ENCODE measurements at places on chromosomes 16 and 17.

GRCh38 chr16:24553983-24554382, 14.6 kb downstream of the RBBP6 start:
- DNase-seq, result no peak

DNA sequence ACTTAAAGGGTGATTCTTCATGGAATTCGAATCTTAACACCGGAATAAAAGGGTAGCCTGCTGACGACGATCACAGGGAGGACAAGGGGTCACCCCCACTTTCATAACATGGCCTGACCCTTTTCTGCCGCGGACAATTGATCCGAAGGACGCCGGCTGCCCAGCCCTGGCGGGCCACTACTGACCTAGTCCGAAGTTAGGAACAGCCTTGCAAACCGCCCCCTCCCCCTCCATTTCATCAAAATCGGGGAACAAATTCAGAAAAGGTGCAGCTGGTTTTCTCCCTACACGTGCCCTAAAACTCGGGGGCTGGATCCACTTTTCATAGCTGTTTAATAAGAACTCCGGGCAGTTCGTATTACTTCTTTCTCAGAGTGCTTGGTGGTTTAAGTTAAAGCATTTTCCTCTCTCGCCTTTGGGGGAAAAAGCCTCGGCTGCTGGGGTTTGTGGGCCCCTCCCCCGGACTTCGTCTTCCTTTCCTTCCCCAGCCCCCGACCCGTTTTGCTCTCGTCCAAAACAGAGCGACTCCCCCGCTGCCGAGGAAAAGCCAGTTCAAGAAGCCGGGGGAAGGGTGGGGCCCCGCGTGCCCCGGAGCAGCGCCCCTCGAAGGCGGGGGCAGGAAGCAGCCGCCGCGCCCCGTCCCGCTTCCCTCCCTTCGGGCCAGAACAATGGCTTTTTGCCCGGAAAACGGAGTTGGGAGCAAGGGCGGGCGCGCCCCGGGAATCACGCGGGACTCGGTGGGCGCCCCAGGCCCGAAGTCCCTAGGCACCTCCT, 641 bp upstream of the CBX2 start:
- no peak for DNase-seq

- DNase-seq, result no peak
Measured at GRCh38 chr16:24969071-24969470, 46.1 kb downstream of the ARHGAP17 start.

DNA sequence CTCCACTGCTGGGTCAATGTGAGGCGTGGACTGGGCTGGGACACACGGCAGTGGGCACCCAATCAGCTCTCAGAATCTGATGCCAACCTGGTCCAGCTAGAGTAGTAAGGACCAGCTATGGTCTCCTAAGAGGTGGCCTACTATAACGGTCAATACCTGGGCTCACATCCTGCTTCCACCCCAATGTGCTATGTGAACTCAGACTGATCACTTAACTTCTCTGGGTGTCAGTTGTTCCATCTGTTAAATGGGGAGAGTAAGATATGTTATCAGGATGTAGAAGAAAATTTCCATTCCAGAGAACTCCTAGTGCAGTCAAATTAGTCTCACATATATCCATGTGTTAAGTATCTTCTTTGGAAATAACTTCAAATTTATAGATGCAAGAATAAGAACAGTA, 14.2 kb downstream of the FAM117A start:
- DNase-seq, result no peak

DNA sequence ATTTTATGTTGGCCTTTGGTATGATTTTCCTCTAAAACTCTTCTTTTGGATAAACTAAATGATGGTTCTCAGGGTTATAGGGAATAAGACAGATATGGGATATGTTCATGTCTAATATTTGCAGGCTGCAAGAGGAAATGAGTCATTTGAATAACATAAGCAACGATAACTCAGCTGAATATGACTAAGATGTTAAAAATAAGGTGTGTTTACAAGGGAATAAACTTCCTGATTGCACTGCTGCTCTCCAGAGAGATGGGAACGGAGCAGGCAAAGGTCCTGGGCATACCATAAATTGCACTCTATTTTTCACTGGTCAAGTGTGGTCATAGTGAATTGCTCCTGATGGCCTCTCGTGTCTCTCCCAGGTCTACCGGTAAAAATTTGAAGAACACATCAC, 666.2 kb downstream of the TOX3 start:
- no peak for DNase-seq

DNA sequence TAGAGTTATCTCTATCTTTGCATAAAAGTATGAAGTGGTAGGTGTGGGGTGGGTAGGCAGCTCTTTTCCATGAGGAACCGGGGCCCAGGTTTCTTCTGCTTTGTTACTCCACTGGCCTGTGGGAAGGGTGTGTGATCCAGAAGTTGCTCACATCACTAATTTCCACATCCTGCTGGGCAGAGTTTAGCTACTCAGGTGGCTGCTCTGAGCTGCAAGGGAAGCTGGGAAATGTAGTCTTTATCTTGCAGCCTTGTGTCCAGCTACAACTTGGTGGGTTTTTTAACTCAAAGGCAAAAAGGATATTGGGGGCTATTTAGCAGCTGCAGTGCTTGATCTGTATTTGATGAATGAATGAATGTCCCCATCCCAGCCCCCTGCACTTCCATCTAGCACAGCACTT, 335.3 kb downstream of the SNX29 start:
- DNase-seq, result no peak

DNA sequence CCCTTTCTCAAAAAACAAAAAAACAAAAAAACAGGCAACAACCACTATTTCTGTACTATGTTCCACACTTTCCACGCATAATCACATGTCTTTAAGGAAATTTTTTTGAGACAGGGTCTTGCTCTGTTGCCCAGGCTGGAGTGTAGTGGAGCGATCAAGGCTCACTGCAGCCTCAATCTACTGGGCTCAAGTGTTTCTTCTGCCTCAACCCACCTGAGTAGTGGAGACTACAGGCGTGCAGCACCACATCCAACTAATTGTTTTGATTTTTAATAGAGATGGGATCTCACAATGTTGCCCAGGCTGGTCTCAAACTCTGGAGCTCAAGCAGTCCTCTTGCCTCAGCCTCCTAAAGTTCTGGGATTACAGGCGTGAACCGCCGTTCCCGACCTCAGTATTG, 52.6 kb upstream of the BPTF start:
- DNase-seq, result no peak

- DNase-seq, result no peak
Measured at GRCh38 chr17:58493506-58493905, 5.3 kb upstream of the HSF5 start.

DNA sequence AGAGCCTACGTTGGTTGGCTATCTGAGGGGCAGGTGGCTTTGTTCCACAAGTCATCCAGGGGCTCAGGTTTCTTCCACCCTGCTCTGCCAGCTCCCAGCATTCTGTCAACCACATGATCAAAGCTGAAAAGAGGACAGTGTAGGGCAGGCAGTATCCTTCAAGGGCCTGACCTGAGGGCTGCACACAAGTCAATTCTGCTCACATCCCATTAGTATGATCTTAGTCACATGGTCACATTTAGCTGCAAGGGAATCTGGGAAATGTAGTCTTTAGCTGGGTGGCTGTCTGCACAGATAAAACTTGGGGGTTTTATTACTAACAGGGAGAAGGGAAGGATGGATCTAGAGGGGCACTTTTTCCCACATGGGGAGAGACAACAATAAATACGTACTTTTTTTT, 97.3 kb downstream of the SALL1 start:
- no peak for DNase-seq

- DNase-seq, result no peak
Measured at GRCh38 chr16:82311528-82311927, 141.5 kb upstream of the MPHOSPH6 start.

- DNase-seq, result no peak
Measured at GRCh38 chr16:11327277-11328171, 17.7 kb upstream of the RMI2 start.

DNA sequence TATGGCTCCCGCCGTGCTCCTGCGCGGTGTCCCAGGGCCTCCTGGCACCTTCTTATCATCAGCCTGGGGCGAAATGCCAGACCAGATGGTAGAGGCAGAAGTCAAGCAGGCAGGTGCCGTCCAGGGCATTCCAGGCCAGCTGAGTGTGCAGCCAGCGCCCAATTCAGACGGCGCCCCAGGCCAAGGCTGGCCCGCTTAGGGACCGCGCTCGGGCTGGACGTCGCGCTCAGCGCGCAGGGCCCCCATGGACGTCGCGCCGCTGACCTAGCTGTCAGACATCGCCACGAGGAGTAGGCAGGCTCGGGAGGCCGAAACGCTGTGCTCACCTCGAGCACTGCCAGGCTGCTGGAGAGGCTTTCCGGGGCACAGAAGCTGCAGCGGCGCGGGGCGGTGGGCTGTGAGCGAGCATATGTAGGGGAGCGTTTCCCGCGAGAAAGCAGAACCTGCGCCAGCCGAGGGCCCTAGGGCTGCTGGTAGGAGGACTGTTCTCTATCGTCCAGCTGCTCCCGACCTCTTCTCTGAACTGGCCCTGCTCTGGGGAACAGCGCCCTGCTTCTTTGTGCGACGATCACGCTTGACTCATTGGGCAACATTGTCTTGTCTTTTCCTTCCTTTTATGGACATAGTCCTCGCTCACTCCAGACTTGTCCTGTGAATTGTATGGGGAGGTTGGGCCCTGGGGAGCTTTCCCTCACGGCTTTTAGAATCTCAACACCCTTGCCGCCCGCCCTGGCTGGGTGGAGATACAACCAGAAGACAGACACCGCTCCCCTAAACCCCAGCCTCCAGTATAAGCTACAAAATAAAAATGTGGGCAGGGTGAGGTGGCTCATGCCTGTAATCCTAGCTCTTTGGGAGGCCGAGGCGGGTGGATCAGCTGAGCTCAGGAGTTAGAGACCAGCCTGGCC, 8.4 kb upstream of the CA4 start:
- no peak for DNase-seq

- no peak for DNase-seq
Measured at GRCh38 chr16:88064011-88064888, 113.0 kb downstream of the BANP start.

GRCh38 chr17:80113033-80113484, 11.7 kb downstream of the GAA start:
- no peak for DNase-seq

DNA sequence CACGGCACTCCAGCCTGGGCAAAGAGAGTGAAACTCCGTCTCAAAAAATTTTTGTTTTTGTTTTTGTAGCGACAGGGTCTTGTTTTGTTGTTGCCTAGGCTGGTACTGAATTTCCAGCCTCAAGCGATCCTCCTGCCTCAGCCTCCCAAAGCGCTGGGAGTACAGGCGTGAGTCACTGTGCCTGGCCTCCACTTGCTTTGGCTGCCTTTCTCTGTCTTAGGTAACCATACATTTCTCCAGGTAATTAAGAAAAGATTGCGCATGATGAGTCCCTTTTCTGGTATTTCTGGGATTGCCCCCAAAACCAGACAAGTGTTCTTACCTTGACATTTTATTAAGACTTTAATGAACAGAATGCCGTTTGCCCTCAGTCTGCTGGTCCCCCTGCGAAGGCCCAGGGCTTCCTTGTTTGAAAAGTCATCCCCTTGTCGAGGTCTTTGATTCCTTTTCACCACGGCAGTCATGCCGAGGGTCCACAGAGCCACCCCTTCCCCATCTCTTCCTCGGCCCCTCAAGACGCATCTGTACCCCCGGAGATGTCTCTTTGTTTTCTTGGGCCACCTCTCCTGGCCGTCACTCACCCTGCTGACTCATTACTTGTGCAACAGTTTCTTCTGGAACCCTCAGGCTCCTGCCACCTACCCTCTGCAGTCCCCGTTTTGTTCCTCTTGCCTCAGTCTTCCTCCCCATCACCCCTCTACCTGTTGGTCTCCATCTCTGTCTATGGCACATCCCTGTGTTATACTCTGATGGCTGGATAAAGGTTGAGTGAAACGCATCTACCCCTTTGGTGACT, 151.0 kb downstream of the SEC14L1 start:
- DNase-seq, result no peak

- DNase-seq, result no peak
Measured at GRCh38 chr17:5194346-5194745, 2.7 kb upstream of the ZNF594 start.

- DNase-seq, result peak; percentile 61
Measured at GRCh38 chr17:76623271-76624146, 20.0 kb downstream of the ST6GALNAC1 start.

DNA sequence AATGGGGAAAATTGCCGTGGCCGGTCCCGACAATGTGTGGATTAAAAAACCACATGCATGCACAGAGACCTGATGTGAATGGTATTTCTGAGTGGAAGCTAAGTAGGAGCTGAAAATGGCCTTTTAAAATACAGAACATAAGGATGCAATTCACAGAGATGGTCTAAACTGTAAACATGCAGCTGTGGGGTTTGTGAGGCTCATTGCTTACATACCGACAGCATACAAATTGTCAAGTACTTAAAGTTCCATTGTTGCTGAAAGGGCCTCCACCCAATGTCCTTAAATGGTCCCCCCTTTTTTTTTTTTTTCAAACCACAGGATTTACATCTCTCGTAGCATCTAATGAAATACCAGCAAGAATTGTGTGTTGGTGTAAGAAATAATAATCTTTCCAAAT, 523.2 kb downstream of the MAF start:
- DNase-seq, result no peak

DNA sequence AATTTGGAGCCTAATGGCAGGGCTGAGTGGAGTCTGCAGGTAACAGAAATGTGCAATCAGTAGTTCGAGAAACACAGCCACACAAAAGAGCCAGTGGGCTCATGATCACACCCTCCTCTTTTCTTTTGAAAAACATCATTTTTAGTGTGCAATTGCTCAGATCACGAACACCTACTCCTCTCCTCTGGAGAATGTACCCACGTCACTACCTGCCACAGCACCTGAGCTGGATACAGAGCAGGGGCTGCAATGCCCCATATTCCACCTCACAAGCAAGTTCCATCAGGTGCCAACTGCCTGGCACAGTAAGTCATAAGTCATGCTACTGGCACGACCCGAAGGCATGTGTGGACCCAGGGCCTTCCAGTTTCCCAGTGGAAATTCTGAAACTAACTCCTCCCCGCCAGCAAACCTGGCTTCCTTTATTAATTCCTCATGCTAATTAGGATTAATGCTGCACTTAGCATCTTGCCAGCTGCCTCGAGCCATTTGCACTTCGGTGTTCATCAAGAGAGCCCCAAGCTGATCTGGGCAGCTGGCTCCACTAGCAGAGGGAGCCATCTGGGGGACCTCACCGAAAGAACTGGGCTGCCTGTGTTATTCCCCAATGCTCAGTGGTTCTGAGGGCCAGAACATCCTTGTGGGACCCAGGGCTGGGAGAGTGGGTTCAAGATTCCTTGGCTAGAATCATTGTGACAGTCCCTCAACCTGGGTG, 2.4 kb downstream of the CACNG4 start:
- DNase-seq, result no peak

- DNase-seq, result no peak
Measured at GRCh38 chr17:32807577-32807976, 69.3 kb downstream of the MYO1D start.

DNA sequence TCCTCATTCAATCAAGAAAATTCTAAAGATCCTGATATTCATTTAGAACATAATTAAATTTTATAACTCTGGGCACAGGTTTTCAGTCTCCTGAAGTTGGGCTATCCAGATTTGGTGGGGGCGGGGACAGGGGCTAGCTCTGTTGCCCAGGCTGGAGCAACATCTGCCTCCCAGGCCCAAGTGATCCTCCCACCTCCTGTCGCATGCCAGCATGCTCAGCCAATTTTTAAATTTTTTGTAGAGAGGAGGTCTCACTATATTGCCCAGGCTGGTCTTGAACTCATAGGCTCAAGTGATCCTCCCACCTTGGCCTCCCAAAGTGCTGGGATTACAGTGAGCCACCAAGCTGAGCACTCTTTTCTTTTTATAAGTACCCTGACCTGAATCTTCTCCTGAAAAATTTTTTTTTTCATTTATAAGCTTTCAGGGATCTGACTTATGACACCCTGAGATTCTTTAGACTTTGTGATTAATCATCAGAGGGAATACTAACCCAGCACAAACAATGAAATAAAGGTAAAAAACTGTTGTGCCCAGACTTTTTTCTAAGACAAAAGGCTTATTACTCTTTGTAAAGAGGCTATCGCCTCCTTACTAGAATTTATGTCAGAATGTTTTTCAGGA, 62.6 kb downstream of the TUBD1 start:
- DNase-seq, result no peak
